Urothelium cell line (cell line): ENCODE measurements at places on chromosomes 11 and 22.
A peak's percentile ranks its signal among the peaks of the same experiment; 100 is the strongest.

DNA sequence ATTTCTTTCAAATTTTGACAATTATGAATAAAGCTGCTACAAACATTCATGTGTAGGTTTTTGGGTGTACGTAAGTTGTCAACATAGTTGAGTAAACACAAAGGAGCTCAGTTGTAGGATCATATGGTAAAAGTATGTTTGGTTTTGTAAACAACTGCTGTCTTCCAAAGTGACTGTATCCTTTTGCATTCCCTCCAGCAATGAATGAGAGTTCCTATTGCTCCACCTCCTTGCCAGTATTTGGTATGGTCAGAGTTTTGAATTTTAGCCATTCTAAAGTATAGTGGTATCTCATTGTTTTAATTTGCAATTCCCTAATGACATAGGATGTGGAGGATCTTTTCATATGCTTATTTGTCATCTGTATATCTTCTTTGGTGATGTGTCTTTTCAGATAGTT lies 28.0 kb upstream of the PHOX2A start:
- DNase-seq: no peak

GRCh38 chr11:76491644-76492043 lies 46.8 kb downstream of the EMSY start:
- DNase-seq: no peak

- DNase-seq: no peak
Measured at GRCh38 chr22:46625113-46625842, 5.1 kb downstream of the GRAMD4 start.

DNA sequence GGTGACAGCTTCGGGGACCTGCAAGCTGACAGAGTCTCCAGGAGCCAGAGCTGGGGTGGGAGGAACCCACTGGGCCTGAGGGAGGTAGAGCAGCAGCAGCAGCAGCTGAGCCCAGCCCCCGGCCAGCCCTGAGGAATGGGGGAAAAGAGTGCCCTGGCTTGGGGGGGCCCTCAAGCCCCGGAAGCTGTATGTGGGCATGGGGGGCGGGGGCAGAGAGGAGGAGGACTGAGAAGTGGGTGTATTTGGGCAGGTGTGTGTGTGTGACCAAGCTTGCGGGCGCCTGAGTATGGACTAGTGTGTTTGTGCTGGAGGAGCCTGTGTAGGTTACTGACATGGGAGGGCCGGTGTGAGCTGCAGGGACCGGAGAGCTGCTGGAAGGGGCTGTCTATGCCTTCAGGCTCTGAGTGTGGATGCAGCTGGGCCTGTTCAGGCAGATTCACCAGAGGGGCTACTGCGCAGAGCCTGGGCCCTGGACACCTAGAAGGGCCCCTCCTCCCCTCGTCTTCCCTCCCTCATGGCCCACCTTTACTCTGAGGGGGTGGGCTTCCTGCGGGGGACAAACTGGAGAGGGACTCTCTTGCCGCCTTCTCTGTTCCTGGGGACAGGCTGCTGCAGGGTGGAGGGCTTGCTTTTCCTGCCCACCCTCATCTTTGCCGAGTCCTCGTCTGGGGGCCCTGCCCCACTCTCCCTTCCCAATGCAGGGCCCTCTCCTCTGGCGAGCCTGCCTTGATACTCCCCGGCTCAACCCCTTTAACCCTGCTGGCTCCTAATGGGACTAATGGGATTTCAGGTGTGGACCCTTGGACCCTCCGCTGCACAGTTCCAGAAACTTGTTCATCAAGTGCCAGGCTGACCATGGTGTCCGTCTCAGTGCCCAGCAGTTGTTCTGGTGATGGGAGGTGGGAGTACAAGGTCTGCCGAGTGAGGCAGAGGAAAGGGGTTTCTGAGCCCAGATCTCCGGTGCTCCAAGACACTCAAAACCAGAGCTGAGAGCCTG lies 28.2 kb downstream of the ST3GAL4 start:
- no peak for DNase-seq

- DNase-seq: no peak
Measured at GRCh38 chr11:108983636-108984420, 319.0 kb downstream of the DDX10 start.

GRCh38 chr11:10550503-10551289 lies 9.7 kb upstream of the RNF141 start:
- no peak for DNase-seq

DNA sequence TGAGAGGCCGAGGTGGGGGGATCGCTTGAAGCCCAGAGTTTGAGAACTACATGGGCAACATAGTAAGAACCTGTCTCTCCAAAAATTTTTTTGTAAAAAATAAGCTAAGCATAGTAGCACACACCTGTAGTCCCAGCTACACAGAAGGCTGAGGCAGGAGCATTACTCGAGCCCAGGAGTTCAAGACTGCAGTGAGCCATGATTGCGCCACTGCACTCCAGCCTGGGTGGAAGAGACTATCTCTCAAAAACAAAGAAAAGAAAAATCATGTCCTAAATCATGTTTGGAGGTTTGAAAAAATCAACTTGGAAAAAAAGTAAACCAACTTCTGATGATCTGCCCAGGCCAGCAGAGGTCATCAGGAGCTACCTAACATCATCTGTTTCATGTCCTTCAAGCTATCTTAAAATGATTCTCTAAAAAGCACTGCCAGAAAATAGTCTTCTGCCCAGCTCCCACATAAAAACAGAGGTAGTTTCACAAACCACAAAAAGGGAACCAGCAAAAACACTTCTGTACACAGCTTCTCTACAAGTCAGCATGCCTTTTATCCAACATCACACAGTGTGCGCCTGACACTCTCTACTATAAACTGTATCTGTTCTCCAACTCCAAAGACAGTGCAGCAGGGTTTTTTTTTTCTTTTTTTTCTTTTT lies 165.0 kb downstream of the SOX6 start:
- DNase-seq: no peak

GRCh38 chr11:6635082-6635932 lies 16.1 kb upstream of the TPP1 start:
- no peak for DNase-seq

DNA sequence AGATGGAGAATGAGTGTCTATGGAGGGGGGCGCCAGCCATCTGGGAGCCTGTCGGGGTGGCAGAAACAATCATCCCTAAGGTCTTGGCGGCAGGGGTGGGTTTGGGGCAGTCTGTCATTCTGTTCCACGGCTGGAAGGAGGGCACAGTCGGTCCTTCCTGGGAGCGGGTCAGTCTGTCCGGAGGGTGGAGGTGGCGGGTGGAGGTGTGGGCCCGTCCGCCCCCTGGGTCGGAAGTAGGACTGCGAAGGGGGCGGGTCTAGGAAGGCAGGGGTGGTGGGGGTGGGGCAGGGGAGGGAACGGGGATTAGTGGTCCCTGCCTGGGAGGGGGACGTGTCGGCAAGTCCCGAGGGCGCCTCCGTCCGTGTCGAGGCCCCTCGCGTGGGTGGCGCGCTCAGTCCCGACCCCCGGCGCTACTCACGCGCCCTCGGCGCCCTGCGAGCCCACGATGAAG lies 461 bp downstream of the TBC1D10A start:
- DNase-seq: peak; percentile 69

GRCh38 chr11:129313541-129314297 lies 61.9 kb upstream of the BARX2 start:
- no peak for DNase-seq

DNA sequence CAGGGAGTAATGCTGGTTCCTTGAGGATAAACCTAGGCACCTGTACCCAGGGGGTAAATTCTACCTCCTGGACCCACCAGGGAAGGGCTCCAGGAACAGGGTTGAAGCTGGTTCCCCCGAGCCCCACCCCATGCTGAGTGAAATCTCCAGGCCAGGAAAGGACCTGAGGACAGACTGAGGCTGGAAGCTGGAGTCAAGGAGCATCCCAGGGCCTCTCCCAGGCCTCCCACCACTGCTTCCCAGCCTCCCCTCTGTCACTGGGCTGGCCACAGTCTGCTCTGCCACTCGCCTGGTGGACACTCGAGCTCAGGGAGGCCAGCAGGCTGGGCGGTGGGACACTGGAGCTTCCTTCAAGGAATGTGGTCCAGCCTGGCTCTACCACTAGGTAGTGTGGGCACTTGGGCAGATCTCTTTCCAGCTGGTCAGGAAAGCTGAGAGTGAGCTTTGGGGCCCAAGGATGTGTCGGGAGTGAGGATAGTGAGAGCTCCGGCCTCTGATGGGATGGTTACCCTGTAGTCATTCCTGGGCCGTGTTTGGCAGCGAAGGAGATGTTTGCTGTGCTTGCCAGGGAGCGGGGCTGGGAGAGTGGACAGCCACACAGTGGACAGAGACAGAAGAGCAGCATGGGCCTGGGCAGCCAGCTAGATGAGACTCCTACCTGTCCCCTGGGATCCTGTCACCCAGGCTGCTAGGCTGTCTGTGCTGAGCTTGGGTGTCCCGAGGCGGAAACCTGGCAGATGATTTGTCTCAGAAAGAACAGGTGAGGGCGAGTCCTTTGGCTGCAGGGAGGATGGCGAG lies 3.4 kb downstream of the OVOL1 start:
- no peak for DNase-seq

DNA sequence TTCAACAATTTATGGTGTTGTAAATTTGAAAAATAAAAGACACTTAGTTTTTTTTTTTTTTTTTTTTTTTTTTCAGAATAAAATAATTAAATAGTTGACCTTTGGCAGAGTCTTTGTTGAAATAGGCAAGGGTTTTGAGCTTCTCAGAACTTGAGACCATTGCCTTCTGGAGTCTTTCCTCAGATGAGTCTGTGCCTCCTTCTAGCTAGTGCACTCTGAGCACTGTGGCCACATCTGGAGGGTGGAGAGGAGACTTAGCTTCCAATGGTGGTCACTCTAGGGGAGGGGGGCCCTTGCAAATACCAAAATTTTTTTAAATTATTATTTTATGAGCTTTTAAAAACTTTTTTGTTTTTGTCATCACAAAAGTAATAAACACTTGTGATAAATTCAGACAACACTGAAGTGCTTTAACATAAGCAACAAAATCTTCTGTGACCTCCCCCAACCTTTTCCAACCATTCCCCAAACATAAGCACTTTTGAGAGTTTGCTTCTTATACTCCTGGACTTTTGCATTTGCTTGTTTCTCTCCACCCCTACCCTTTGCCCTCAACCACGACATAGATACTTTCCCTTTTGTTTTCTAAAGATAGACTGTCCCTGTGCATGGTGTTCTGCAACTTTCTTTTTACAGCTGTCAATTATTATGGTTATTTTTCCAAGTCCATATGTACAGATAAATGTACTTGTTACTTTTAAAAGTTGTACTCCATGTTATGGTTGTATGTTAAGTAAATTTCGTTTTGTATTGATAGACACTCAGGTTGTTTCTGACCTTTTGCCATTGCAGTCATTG lies 41.1 kb downstream of the BMAL1 start:
- DNase-seq: no peak

DNA sequence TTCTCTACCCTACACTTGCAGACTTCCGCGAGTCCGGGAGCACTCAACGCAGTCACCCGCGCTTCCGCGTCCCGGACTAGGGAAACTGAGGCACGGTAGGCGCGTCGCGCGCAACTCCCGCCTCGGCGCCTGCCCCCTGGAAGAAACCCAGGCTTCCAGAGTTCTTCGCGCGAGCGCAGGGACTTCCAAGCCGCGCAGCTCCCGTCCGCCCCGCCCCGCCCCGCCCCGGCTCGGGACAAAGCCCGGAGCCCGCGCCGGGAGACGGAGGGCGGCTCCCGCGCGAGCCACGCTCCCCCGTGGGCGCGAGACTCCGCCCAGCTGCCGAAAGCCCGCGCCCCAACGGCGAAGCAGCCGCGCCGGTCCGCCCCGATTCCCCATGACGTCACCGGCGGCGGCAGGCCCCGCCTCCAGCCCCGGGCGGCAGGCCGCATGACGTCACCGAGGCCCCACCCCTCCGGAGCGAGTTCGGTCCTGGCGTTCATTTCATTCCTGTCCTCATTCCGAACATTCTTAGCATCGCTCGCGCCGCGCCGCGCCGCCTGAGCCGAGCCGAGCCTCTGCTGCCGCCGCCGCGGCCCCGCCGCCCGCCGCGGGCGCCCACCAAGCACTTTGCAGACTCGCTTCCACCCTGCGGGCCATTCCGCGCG lies at the start of gene TEAD1:
Gene TEAD1, plus strand, starts transcription at position 498 of the 647 bp plus-strand sequence.
- DNase-seq: peak; percentile 98

DNA sequence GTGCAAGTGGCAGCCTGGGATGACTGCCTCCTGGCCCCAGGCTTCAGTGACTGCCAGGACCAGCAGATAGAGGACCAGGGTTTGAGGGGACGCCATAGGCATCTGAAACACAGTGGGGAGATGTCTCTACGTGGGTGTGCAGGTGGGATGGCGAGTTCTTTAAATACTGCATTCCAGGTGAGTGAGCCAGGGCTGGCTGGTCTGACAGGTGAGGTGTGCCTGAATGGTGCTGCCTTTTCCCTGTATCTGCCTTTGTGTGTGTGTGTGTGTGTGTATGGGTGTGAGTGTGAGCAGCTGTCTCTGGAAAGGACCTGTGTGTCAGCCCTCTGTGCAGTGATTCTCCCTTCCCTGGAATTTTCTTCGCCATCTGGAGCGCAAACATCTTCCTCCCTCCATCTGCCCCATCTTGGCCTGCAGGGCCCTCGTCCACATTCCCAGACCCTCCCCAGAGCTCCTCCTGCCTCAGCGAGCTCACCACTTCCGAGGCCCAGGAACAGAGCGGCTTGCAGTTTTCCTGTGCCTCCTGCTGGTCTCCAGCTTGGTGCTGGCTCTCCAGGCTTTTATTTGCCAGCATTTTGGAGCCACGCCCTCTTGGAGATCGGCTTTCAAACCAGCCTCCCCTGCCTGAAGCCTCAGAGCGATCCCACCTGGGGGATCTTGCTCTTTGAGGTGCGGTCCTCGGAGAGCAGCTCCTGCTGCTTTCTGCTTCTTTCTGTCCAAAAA lies at the start of gene GPHA2:
Gene GPHA2, minus strand, starts transcription at position 535 of the 723 bp plus-strand sequence. Its CDS starts 433 bp downstream, at position 102.
- no peak for DNase-seq

- DNase-seq: no peak
Measured at GRCh38 chr11:118933486-118933885, 7.8 kb upstream of the BCL9L start.

DNA sequence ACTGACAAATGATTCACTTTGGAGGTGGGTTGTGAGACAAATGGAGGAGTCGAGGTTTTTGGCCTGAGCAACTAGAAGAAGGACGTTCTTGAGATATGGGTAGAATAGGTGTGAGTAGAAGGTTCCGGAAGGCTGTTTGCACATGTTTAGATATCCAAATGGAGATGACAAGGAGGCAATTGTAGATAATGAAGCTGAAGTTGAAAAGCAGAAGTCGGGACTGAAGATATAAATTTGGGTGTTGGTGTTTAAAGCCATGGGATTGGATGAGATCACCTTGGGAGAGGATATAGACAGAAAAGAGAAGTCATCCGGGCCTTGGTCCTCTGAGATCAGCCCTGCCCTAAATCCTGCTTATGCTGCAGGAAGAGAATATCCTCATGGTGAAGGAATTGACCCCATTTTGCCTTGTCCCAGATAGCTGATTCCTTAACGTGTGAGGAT lies 75.5 kb upstream of the CD44 start:
- no peak for DNase-seq
